Gastroesophageal sphincter (tissue), 4 donors: ENCODE measurements at places on chromosomes 12 and 14.

DNA sequence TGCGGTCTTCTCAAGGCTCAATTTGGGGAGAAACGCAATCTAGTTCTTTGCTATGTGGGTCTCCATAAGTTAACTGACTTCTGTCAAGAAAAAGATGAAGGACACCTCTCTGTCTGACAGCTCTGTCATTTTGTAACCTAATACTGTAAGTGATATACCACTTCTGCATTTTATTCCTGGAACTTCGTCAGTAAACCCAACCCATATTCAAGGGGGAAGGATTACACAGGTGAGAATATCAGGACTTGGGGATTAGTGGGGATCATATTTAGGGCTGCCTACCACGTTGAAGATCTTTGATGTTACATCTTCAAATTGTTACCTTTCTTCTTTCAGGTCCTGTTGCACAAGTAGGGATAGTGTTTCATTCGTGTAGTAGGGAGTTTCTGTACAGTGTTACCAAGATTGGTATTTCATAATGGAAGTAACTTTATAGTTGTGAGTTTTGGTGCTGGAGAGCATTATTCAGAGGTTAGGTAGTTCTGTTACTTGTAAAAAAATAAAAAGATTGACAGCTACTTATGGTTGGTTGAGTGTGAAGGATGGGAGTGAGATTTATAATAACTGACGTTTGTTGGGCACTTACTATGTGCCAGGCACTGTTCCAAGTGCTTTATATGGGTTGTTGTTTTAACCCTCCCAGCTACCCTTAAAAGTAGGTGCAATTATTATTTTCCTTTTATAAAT is 1.6 kb downstream of the TMEM260 start:
- no peak for ATAC-seq

GRCh38 chr14:41385797-41386196 is 220.9 kb upstream of the LRFN5 start:
- no peak for ATAC-seq

DNA sequence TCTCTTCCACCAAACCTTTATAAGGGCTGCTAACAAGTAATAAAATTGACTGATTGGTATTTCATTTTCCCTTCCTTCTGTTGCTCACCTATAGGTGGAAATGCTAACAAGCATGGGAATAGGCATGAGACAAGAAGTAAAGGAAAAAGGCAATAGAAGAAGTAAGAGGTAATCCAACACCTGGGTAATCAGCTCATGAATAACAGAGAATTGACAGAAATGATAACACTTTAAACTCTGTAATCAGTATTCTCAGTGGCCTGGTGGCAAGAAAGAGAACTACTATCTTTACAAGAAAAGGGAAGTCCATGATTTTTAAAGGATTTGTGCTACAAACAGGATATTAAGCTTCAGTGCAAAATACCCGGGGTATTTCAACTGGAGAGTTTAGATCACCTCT is 737.8 kb downstream of the RERGL start:
- ATAC-seq = no peak

- no peak for ATAC-seq
Observed at GRCh38 chr14:94378527-94379290, 9.7 kb downstream of the SERPINA1 start.

DNA sequence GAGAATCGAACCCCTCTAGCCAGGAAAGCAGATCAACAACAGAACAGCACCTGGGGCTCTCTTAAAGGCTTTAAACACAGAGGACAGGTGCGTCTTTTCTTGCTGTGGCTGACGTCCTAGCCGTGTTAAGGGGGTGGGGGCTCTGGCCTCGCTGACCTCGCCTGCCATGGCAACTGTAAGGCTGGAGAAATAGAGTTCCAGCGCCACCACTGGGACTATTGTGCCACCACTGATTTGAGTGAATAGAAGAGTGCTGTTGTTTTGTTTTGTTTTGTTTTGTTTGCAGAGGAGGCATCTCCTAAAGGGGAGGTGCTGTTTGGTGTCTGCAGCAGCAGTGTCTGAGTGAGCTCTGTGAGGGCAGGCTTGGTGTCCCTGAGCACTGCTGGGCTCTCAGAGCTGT is 34.2 kb upstream of the PRMT8 start:
- ATAC-seq = no peak

GRCh38 chr14:104735830-104736642 is 12.0 kb downstream of the ADSS1 start:
- peak; percentile 88 for ATAC-seq
